ENCODE measurements at places on chromosomes 7 and 10.

DNA sequence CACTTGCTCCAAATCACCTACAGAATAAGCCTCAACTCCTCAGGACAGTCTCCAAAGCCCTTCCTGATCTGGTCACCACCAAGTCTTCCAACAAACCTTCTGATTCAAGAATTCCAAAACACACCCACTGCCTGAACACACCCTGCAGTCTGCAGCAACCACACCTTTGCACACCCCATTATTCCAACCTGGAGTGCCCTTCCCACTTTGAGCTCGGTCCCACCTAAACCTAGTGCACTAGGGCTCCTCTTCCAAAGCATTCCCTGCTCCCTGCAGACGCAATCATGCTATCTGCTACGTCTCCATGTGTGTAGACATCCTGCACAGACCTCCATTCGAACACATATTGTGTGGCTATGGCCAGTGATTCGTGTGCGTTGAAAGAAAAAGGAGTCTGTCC lies 289.3 kb downstream of the GRID1 start:
- no peak for DNase-seq

GRCh38 chr10:90389876-90390275 lies 468.0 kb downstream of the HTR7 start:
- DNase-seq = no peak

DNA sequence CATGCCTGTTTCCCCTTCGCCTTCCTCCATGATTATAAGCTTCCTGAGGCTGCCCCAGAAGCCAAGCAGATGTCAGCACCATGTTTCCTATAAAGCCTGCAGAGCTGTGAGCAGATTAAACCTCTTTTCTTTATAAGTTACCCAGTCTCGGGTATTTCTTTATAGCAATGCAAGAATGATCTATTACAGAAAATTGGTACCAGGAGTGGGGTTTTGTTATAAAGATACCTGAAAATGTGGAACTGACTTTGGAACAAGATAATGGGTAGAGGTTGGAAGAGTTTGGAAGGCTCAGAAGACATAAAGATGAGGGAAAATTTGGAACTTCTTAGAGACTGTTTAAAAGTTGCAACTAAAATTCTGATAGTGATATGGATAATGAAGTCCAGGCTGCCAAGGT lies 4.8 kb upstream of the RSU1 start:
- no peak for DNase-seq

DNA sequence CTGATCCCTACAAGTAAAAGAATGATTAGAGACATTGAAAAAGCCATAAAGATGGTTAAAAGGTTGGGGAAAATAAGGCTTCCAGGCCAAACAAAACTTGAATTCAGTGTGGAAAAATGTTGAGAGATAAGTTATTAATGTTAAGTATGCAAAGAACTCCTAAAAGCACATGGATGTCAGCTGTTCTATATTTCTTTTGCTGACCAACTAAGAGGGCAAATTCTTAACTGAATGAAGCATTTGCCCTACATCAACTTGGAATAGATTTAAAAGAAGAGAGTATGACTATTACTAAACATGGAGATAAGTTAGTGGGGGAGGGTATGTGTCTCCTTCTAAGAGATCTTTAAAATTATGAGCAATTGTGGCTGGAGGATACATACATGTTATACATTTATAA lies 124.8 kb downstream of the KIAA1217 start:
- no peak for DNase-seq

DNA sequence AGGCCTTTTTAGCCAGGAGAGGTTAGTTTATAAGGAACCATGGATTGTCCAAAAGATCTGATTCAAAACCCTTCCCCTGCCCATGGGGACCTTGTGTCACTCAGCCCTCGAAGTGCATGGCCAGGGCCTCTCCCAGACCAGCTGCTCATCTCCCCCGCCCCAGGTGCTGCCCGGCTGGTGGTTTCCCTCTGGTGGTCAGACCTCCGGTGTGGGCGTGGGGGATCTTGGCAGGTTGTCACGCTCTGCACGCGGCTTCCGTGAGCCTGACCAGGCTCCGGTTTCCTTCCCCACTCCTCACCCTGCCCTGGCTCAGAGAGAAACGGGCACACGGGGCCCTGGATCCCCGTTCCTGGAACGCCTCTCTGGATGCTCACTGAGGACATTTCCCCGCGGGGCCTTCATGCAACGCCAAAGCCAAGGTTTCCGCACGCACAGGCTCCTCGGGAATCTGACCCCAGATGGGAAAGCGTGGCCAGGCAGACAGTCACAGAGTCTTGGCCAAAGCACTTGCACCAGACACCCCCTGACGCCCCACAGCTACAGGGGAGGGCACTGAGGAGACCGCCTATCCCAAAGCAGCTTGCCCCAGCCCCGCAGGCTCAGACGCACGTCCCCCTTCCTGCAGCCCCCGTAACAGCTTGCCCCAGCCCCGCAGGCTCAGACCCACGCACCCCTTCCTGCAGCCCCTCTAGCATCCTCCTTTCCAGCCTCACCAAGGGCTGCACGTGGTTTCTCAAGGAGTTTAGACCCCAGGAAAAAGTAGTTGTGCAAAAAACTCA lies 7.8 kb upstream of the DIP2C start:
- DNase-seq = no peak

Measured in A549 (cell line).